Iris pigment epithelial cell (primary cell): ENCODE measurements at places on chromosomes 7 and 10.

DNA sequence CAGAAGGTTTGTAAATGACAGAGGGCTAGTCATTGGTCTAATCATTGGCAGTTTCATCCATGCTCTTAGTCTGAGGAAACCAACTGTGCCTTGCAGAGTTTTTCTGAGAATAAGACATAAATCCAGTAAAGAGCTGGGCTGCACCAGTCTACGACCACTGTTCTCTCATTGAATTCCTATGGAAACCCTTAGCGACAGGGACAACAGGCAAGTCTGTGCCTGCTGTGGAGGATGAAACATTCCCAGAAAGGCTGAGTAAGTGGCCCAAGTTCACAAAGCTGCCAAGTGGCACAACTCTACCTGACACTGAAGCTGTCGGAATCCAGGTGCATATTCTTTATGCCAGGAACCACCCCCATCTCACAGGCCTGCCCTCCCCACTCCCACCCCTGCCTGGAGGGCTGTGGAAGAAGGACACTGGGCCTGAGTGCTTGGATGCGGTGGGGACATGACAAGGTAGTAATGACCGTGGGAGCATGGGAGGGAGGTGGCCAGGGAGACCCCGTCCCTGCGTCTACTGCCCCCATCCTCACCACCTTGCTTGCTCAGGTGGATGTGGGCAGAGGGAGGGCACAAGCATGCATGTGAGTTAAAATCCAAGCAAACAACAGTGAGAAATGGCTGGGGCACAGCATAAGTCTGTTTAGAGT, 58.0 kb downstream of the VSTM4 start:
- no peak for DNase-seq

GRCh38 chr7:77811516-77812289, 13.1 kb downstream of the PHTF2 start:
- peak; percentile 36 for DNase-seq

DNA sequence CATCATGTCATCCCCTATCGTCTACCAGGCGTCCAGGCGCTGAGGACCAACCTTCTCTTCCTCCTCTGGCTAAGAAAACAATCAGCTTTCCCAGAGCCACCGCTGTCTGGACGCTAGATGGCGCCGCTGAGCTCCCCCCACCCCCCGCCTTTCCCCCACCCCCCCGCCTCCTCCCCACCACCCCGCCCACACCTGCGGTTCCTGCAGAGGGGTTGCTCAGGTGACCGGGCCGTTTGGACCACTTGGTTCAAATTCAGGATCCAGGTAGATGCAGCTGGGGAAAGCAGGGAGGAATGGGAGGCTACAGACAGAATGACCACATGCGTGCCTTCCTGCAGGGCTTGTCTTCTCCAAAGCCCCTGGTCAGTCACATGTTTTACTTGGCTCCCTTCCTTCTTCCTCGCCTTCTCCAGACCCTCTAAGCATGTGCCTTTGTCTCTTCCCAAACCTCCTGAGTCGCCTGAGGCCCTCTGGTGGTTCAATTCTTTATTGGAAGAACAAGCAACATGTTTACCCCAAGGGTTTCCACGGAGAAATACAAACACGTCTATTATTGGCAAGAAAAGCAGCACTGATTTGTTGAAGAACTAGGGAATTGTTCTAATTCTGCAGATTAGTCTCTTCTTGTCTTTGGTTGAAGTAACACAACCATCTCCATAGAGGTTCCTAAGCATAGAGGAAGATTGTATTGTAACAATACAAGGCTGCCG, 24.7 kb downstream of the AOC1 start:
- DNase-seq = peak; percentile 64

DNA sequence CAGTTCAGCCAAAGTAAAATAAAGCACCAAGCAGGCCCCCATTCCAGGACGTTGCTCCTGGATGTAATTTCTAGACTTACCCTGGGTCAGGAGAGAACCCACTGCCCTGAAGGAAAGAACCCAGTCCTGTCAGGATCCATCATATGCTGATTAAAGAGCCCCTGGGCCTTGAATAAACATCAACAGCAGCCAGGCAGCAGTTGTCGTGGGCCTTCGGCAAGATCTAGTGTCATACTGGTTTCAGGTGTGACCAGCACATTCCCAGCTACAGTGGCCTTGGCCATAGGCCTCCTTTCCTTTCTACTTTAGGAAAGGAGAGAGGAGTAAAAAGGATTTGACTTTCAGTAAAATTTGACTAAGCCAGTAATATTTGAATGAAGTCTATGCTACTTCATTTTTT, 289.1 kb upstream of the CACNA2D1 start:
- no peak for DNase-seq

DNA sequence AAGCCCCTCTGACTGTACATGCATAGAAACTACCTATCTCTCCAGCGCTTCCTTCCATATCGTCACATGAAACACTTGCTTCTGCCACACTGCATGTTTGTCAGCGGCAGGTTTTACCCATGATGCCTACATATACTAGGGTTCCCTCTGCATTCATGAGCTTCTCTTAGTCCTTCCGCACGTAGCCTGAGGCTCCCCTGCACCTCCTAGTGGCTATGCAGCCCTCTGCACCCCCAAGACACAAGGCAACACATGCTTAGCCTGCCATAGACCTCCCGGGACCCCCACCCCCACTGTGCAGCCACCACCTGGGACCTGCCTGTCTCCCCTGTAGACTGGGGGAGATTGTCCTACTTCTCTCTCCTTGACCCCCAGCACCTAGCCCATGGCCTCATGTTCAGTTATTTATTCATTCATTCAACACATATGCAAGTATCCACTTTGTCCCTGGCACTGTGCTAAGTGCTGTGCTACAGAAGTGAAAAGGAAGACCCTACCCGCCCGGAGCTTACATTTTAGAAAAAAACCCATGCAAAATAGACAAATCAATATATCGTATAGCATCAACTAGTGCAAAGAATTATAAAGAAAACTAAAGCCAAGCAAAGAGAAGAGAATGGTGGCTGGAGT, 23.5 kb downstream of the TMEM273 start:
- peak; percentile 46 for DNase-seq

GRCh38 chr10:123213192-123213591, 59.0 kb downstream of the BUB3 start:
- DNase-seq = no peak

DNA sequence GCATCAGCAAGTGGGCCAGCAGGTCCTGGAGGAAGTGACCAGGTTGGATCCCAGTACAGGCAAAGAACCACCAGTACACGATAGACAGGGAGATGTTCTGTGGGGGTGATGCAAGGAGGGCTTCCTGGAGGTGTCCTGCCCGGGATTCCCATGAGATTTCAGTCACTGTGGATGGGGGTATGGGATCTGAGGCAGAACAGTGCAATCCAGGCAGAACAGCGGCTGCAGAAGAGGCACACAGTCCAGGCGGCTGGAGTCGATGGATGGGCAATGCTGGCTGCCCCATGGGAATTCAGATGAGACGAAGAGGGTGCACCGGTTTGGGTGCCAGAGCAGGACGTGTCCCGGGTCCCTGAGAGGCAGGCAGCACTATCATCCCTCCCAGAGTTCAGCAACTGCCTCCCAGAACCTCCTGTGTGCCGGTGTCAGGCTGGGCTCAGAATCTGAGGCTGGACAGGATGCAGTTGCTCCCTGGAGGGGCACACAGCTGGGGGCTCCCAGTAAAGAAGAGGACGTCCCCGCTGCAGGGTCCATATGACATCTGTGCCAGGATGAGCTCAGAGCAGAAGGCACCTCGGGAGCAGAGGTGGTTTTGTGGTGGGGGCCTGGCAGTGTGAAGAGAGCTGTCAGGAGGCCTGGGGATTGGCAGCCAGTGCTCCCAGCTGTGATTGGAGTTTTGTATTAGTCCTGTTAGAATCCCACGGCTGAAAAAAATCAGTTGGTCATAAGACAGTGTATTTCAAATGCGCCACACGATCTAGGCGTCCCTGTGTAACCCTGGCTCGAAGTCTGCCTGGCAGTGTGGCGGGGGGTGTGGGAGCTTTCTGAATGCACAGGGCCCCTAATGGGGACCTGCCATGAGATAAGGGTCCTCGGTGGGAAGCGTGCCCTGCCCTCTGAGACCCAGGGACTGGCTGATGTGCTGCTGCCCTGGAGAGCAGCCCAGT, 3.2 kb downstream of the KNDC1 start:
- DNase-seq = no peak

GRCh38 chr7:159031135-159031701, 113.4 kb downstream of the VIPR2 start:
- DNase-seq = no peak

DNA sequence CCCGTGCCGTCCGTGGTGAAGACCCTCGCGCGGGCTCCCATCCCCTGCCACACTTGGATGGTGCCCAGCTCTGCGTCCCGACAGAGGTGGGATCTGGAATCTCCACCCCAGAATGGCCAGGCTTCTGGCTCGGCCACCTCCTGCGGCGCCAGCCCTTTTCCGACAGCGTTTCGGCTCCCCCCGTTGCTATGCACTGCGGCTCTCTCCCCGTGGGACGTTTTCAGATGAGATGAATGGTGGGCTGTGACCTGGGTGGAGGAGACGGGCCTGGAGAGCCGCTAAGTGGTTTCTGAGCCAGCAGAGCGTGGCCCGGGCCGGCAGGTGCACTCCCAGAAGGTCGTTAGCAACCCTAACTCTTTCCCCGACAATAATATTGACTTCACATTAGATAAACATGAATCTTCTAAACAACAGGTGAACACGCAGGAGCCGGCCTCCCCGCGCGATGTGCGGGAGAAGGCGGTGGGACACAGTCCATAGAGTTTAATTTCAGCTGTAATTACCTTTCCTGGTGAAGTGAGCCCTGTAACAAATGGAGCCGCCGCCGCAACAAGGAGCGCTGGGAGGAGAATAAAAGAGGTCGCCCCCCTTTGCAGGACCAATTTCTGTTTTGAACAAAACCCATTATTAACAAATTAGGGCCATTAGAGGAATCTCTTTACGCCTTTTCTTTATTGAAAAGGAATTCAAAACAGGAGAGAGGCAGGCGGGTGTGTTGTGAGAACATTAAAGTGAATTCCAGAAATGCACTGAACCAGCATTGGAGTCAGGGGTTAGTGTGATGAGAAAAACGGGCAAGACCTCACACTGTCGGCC, 294.3 kb upstream of the PFKP start:
- DNase-seq = no peak

DNA sequence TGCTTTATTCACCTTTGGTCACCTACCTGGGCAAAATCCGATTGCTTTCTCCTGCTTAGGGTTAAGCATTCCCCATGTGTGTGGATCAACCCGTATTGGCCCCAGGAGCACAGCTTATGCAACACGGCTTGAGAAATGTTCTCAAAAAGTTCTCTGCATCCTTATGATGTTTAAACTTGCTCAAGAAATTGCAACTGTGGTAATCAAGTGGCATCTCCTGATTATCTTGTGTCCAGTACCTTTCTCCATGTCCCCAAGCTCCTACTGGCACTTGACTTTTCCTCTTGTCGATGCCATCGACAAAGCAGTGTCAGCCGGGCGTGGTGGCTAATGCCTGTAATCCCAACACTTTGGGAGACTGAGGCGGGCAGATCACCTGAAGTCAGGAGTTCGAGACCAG, 4.7 kb upstream of the PKD2L1 start:
- peak; percentile 10 for DNase-seq

GRCh38 chr7:28954471-28954870, 3.7 kb downstream of the TRIL start:
- DNase-seq = no peak

DNA sequence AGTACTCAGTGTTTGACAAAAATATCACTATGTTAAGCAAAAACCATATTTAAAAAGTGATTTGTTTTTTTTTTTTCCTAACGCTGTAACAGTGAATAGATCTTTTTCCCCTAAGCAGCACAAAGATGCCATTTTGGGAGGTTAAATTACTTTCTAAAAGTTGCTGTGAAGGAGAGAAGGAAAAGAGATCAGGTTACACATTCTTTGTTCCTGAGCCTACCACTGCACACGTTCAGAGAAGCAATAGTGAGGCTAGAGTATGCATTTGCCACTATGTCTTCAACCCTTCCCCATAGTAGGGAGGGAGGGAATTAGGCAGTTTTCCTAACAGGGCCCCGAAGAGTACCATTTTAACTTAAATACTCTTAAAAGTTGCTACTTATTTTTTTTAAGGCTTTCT, 38.9 kb downstream of the BMPR1A start:
- peak; percentile 83 for DNase-seq

- peak; percentile 27 for DNase-seq
These were observed 79.5 kb upstream of the FAM133B start for GRCh38 chr7:92669616-92670165.

GRCh38 chr10:73873142-73873837, 1.1 kb downstream of the CAMK2G start:
- no peak for DNase-seq

DNA sequence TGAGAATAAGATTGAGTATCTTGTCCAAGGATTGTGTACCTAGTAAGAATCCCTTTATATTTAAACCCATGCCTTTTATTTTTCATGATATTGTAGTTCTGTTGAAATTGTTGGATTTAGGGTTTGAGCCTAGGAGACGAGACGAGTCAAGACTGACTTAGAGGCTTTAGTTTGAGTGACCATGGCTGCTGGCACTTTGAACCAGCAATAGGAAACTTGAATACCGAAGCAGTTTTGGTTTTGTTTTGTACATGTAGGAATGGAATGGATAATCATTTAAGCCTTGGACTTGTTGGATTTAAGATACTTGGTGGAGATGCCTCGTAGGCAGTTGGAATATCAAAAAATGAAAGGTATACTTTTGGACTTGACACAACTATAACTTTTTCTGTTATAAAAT, 229.0 kb downstream of the BICC1 start:
- DNase-seq = no peak

GRCh38 chr10:107043461-107043860, 121.0 kb downstream of the SORCS1 start:
- no peak for DNase-seq

DNA sequence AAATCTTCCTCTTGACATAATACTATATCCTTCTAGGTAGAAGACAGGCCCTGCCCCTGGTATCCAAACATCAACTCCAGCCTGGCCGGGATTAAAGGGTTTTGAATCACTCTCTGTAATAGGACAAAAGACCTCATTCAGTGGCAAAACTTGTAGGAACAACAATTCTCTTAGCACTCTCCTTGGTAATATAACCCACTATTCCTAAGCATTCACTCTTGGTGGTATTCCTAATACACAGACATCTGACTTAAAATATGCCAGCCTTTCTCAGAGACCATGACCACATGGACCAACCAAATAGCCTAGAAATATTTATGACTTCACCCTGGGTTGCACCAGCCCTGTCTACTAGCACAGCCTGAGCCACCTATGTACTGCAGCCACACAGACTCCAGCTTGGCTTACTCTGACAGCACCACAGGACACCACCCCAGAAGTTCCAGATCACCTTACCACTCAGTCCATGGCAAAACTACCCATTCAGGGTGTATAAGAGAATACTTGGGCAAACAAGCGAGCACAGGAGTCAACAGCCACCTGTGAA, 244.9 kb upstream of the NEBL start:
- no peak for DNase-seq

GRCh38 chr7:158000160-158000559, 587.5 kb downstream of the PTPRN2 start:
- DNase-seq = no peak

- peak; percentile 63 for DNase-seq
These were observed 36.8 kb downstream of the LAMB4 start for GRCh38 chr7:108093341-108093740.

GRCh38 chr10:28545967-28546644, 13.2 kb downstream of the WAC start:
- no peak for DNase-seq
